NCI-H1092 treated with DMSO at 0.1 percent for 48 hours (cell line): ENCODE measurements at places on chromosomes 7 and 10.

GRCh38 chr7:122532406-122533269, 166.3 kb downstream of the RNF133 start:
- peak; percentile 28 for DNase-seq

DNA sequence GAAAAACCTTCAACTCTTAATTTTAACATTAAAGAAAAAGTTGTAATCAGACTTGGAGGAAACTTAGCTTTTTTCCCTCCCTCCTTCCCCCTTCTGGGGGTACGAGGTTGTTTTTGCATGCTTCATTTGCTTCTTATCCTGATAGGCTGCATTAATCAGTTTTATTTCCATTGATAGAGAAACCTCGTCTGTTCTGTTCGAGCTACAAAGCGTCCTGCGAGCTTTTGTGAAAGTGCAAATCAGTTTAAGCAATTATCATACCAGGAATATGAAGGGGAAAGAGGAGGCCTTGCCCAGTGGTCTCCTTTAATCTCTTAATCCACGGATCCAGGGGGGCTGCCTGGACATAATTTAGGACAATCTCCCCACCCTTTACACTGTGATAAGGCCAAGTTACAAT, 7.5 kb downstream of the EMX2 start:
- DNase-seq: no peak

GRCh38 chr7:30240106-30240800, 44.1 kb upstream of the ZNRF2 start:
- DNase-seq: no peak

DNA sequence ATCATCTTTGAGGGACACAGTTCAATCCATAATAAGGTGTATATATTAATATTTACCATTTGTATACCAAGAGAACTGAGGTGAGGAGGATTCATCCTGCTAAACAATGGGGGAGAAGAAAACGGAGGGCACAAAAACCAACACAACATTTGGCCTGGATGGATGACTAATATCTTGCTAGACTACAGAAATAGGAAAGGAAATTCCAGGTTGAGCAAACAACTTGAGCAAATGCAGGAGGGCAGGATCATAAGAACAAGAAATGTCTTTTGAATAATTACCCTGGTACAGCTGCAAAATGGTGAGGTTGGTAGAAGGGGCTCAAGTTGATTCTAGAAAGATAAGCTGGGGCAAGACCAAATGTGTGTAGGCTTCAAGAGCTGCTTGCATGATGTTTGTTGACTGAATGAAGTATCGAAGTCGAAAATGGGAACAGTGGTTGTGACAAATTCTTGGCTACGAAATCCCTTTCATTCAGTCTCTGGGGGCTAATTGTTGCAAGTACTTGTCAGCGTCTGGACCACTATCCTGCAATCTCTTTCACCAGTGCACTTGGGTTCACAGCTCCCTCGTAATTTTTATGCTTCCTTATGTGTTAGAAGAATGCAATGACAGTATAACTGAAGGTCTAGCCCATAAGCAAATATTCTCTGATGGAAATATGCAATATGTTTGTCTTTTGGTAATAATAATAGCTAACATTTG, 176.2 kb downstream of the PTEN start:
- no peak for DNase-seq

DNA sequence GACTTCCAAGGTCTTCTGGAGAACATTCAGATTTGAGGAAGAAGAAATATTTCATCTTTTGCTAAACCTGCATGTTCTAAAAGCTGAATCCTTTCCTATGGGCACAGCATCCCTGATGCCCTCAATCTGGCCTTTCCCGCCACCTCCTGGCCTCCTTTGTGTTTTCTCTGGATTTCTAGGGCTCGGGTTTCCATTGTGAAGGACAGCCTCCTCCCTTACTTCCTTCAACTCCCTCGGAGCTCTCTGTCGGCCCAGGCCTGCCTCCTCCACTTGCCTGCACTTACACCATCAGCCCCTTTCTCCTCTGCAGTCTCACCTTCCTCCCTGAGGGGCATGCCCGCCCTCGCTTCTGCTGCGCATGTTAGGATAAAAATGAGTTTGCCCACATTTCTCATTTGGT, 75.4 kb downstream of the WIPF3 start:
- DNase-seq: no peak

GRCh38 chr10:121873236-121873635, 54.6 kb downstream of the ATE1 start:
- no peak for DNase-seq

DNA sequence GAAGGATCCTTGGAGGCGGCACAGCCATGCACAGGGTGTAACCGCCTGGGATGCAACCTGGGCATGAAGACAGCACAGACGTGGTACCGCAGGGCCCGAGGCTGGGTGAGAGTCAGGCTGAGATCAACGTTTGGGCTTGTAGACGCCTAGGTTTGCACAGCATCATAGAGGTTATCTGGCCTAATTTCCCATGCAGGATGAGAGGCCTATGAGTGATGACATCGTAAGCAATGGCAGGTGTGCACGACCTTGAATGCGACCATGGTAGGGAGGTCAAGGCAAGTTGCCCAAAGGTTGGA, 7.5 kb downstream of the CALML3 start:
- DNase-seq: no peak

GRCh38 chr7:133568544-133568943, 315.7 kb downstream of the EXOC4 start:
- DNase-seq: no peak

DNA sequence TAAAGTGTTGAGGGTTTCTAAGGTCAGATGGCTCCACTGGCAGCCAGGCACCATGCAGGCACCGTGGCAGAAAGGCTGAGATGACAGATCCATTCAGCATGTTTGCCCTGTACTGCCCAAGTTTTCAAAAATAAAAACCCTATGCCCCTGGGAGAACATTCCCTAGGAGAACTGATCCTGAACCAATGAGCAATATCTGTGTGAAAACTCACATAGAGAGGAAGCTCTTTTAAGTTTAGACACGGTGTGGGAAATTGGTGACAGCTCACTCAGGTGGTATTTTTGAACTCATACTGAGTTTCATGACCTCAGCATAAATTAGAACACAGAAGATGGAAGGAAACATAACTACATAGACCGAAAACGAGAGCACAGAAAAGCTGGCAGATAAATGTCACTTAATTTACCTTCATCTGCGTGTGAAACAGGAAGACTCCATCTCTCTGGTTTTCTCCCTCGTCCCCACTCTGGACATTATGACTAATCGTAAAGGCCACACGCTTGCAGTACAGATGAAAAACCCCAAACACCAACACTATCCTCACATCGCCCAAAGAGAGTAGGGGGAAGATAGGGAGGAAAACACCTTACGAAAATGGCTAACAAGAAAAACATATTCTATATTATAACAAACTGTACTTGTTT, 127.8 kb downstream of the ICA1 start:
- no peak for DNase-seq

DNA sequence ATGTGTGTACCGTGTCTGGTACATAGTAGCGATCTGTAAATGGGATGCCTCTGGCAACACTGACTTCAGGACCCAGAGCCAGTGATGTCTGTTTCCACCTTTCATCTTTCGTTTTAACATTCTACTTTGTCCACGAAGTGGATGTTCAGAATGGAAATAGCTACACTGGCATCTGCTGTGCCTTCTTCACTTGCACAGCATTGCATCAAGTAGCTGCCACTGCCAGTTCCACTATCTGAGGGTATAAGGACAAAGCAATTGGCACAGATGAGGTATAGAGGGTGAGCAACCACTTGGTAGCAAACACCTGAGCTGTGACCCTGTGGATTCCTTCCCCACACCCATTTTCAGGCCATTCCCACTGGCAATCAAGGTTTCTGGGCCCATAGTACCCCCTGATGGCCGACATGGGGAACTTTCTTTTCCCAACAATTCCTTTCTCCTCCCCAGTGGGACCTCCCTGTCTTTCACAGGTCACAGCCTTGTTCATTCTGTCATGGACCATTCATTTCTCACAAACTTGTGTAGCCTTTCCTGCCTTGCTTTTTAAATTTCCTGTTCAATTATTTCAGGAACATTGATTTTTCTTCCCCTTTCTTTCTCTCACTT, 4.0 kb downstream of the ITGA8 start:
- no peak for DNase-seq

GRCh38 chr7:1244700-1245523, 12.2 kb downstream of the UNCX start:
- DNase-seq: no peak

DNA sequence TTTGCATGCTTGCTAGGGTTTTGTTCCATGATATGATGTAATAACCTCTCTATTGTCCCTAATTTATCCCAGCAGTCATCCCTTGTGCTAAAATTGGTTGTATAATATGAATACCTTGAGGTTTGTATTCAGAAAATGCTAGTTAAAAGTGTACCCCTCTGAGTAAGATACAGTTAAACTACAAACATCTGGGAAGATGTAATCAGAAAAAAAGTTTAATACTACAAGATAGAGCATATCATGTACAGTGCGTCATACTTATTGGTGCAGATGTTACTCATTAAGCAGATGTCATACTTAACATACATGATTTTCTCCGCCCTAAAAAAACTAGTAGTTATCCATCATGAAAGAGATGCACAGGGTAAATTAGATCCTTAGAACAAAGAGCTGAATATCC, 336.1 kb upstream of the KCND2 start:
- DNase-seq: no peak

- no peak for DNase-seq
Measured at GRCh38 chr10:61164458-61165160, 220.6 kb upstream of the RHOBTB1 start.

GRCh38 chr10:98623176-98623575, 176.4 kb upstream of the HPS1 start:
- no peak for DNase-seq

GRCh38 chr10:130345728-130346127, 209.5 kb downstream of the GLRX3 start:
- DNase-seq: peak; percentile 7

DNA sequence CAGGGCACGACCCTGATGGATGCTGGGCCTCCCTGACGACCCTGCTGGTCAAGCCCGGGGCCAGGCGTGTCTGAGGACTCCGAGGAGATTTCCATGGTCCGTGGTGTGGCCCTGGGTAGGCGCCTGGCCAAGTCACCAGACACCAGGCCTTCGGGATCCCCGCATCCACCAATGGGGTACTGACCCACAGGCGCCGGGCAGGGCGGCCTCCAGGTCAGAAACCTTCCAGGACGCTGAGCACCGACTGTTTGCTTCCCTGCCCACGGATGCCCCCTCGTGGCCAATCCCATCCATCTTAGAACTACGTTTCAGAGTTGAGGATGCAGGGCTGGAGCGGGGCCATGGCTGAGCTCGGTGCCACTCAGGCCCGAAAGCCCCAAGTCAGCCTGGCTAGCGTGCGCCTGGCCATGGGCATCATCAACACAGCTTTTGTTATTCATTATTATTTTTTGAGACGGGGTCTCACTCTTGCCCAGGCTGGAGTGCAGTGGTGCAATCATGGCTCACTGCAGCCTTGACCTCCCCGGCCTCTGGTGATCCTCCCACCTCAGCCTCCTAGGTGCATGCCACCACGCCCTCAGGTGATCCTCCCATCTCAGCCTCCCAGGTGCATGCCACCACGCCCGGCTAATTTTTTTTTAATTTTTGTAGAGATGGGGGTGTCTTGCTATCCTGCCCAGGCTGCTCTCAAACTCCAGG, 7.1 kb upstream of the AMZ1 start:
- peak; percentile 74 for DNase-seq

- DNase-seq: no peak
Measured at GRCh38 chr10:37700886-37701780, 156.3 kb downstream of the ZNF248 start.

GRCh38 chr7:11579141-11579540, 252.9 kb downstream of the THSD7A start:
- DNase-seq: no peak

- no peak for DNase-seq
Measured at GRCh38 chr10:17640331-17640816, 3.6 kb upstream of the STAM start.

DNA sequence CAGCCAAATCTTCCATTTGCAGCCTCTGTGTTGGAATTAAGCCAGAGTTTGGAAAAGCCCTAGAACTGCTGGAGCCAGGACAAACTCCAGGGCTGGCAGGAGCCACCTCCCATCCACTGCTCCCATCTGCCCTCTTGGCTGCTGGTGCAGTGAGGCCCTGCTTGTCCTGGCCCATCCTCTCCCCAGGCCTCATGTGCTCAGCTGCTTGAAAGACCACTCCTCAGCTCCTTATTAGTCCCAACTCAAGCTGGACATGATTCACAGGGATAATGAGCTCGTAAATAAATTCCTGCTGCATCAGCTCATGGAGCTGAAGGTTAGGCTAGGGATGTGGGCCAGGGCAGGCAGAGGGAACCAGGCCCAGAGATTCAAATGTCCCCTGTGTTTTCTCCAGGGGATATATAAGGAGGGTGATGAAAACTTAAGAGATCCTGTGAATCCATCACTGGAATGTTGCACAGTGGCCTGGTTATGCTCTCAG, 282.8 kb downstream of the RPS24 start:
- DNase-seq: no peak
